ENCODE measurements at places on chromosomes 6 and 20.

GRCh38 chr6:20313960-20314530, 87.6 kb upstream of the E2F3 start:
- DNase-seq = no peak

- DNase-seq = no peak
These were observed 103.0 kb upstream of the RREB1 start for GRCh38 chr6:7004581-7005297.

GRCh38 chr6:143406673-143407072, 43.8 kb downstream of the ADAT2 start:
- no peak for DNase-seq

DNA sequence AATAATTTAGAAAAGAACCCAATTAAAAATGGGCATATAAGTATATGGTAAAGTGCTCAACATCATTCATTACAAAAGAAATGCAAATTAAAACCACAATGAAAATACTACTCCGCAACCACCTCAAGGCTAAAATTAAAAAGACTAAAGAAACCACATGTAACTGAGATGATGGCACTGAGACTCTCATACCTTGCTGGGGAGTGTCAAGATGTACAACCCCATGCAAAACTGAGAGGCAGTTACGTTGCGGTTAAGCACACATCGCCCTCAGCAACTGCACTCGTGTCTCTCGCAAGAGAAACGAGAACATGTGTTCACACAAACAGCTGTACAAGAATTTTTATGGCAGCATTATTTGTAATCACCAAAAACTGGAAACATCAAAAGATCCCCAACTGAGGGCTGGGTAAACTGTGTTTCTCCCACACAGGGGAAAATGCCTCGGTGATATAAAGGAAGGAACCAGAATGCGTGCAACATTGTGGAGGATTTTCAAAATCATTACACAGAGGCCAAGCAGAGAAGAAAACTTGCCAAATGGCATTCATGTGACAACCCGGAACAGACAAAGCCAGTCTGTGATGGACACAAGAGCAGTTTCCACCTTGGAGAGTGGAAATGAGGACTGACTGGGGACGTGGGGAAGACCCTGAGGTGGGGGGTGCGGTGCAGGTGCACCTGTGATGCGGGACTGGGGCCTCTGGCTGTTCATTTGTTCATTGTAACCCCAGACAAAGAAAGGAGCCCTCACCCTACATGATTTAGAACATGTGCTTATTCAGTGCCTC, 144.9 kb downstream of the WDR27 start:
- DNase-seq = no peak

GRCh38 chr6:100179576-100179975, 185.6 kb upstream of the MCHR2 start:
- no peak for DNase-seq

GRCh38 chr6:35079311-35080000, 61.7 kb downstream of the TCP11 start:
- DNase-seq = no peak

DNA sequence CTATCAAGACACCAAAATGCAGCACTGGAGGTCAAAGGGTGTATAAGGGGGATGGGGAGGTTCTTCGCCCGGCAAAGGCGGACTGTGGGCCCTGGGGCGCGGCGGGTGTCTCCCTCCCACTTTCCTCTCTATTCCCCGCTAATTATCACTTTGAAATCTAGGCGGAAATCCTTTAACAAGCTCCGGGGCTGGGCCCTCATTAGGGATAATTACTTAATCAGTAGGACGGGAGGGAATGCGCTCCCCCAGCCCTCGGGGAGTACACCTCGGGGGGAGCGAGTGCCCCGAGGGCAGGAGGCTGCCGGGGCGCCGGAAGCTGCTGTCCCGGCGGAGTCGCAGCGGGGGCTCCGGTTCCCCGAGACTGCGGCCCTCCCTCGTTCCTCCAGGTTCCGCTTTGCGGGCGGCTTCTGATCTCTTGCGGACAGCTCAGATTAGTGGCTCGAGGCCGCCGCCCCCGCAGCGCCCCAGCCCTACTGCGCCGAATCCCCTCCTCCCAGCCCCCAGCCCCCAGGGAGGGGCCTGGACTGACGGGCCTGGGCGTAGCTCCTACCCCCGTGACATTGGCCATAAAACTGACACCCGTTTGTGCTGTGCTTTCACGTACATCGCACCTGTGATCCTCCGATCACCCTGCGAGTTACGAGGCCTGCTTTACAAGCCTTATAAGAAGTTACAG, 14.7 kb downstream of the MUCL3 start:
- peak; percentile 41 for DNase-seq

All from stimulated activated CD4-positive, alpha-beta T cell treated with anti-CD3 and anti-CD28 coated beads, TNF-alpha, amount 100 ng/mL, for 1 hour (primary cell).